DMS79 treated with DMSO at 0.1 percent for 48 hours (cell line): ENCODE measurements at places on chromosomes 13 and 19.
A peak's percentile ranks its signal among the peaks of the same experiment; 100 is the strongest.

DNA sequence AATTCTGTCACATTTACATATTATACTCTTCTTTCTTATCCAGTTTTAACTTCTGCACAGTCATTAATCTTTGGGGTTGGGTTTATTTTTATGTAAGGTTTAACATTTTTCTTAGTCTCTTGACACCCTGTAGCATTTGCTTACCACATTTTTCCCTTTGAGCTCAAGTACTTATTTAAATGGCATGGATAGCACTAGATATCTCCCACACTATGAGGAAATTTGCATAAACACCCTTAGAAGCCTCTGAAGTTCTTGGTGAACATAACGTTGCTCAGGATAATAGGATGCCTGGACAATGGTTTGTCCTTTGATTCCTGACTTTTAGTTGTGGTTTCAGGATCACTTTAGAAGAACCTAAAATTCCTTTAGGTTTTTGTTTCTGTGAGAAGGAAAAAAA lies 338.9 kb downstream of the PCDH17 start:
- DNase-seq, result no peak

GRCh38 chr13:95020298-95020987 lies 280.8 kb downstream of the ABCC4 start:
- no peak for DNase-seq

GRCh38 chr19:47427241-47428176 lies 8.2 kb upstream of the MEIS3 start:
- DNase-seq, result peak; percentile 85

GRCh38 chr13:99385940-99386339 lies 78.7 kb upstream of the GPR183 start:
- no peak for DNase-seq

- DNase-seq, result no peak
These were observed 5.3 kb downstream of the DENND1C start for GRCh38 chr19:6476155-6476895.

DNA sequence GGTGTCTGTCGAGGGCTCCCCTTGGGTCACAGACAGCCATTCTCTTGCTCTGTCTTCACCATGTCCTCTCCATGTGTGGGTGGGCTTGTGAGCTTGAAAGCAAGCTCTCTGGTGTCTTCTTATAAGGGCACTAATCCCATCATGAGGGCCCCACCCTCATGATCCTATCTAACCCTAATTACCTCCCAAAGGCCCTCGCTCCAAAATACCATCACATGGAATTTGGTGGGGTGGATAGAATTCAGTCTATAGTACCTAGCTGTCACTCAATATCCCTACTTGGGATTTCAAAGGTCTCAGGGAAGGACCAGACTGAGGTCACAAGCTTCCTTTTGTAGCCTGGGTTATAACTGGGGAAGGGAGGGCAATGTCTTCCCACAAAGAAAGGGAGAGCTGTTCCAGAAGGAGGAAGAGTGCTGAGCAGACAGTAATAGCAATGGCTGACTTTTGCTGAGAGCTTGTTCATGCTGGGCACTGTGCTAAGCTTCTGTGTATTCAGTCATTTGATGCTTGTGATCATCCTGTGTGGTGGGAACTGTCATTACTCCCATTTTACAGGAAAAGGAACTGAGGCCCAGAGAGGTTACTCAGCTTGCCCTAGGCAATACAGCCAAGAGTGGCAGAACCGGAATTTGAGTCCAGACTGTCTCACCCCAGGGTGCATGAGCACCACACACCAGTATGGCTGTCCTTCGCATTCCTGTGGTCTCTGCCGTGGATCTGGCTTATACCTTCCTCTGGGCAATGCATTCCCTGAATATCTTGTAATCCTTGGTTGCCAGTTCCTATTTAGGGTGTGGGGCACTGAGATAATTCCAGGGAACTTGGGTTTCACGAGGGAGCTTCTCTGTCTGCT lies 8.2 kb downstream of the FXYD5 start:
- DNase-seq, result no peak

DNA sequence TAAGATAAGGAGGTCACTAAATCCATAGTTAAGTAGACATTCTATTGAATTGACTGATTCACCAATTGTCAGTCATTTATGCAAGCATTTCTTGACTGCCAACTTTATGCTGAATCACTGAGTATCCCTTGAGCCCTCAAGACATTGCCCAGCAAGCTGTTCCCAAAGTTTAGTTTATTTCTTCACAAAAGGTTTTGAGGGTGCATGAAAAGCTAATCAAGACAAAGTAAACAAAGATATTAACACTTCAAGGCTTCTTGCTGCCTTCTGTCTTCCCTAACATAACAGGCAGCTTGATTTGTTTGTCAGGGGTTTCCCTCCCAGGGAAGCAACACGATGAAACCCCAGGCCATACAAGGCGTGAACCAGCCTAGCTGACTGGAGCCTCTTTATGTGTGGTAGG lies 374.4 kb downstream of the SPRY2 start:
- no peak for DNase-seq

GRCh38 chr19:944171-944567 lies 18.3 kb downstream of the ARID3A start:
- DNase-seq, result no peak

GRCh38 chr13:42681326-42682100 lies 99.9 kb upstream of the FAM216B start:
- no peak for DNase-seq

- no peak for DNase-seq
These were observed 34.4 kb upstream of the TNFAIP8L1 start for GRCh38 chr19:4604912-4605311.

GRCh38 chr19:4352701-4353121 lies 9.3 kb downstream of the MPND start:
- DNase-seq, result peak; percentile 22

DNA sequence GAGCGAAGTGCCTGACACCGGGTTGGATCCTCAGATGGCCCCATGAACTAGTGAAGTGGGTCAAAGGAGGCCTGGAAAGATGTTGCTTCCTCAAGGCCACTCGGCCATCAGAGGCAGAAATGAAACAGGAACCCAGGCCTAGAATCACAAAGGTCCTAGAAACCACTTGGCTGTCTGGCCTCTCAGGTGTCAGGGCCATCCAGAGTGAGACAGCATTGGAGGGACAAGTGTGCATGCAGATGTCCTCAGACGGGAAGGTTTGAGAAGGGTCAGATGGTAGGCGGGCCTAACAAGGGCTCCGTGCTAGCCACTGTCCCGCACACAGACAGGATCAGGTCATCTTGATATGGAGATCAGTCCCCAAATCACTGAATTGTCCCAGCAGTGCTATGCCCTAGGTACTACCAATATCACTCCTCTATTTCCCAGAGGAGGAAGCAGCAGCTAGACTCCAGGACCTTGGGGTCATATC lies 14.3 kb downstream of the CCDC97 start:
- no peak for DNase-seq

GRCh38 chr19:13119627-13120026 lies 1.6 kb downstream of the NACC1 start:
- no peak for DNase-seq

GRCh38 chr19:15913384-15913783 lies 15.5 kb upstream of the CYP4F2 start:
- no peak for DNase-seq

DNA sequence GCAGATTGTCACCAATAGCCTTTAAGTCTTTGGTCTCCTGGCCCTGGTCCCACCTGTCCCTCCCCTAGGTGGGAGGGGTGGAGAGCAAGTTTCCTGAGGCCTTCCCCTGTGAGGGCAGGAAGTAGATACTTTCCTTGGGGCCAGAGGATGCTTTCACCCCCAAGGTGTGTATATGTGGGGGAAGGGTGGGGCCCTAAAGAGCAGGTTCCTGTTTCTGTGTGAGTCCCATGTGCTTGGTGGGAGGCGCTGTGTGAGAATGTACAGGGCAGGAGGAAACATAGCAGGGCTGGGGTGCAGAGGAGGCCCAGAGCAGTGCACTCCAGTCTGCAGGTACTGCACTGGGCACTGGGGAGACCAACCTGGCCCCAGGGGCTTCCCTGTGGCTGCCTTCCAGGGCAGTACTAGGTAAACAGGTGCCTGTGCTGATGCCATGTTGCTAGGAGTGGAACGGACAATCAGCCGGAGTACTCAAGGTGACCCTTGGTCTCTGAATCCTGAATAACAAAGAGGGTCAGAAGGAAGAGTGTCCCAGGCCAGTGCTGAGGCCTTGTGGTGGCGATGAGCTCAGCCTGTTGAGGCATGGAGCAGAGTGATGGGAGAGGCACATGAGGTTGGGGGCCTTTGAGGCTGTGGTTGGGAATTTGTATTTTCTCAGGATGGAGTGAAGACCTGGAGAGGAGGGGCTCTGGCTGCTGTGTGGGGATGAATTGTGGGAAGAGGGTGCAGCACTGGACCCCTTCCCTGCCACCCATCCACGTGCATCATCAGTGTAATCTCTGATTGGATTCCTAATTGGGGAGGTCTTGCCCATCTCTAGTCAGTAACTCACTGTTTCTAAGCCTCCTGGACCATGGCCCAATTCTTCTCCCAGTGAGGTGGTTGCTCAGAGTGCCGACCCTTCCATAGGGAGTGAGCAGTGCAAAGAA lies 5.1 kb downstream of the EGLN2 start:
- no peak for DNase-seq

DNA sequence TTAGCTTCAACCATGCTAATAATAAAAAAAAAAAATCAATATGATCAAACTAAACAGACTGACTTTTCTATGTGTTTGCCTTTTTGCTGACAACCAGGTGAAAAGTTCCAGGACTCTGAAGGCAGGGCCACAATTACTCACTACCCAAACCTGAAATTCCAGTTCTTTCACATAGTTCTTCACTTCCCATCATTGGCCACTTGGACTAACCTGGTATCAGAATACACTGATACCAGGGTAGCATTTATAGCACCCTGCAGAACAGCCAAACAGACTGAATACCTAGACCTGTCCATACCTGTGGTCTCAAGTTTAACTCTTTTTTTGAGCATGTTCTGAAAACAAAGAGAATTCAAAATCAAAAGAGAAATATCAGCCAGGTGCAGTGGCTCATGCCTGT lies 25.1 kb downstream of the ELF1 start:
- DNase-seq, result peak; percentile 56

DNA sequence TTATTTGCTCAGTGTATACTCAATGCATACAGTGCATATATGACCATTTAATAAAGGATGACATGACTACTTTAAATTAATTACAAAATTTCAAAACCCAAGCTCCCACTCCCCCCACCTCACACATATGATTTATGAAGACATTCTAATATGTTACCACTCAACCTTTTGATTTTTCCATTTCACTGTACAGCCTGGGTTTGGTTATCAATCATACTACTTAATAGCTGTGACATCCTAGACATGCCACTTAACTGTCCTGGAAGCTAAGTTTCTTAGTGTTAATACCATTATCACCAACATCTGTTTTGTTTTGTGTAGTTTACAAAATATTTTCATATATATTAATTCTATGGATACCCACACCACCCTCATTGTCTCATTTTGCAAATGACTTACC lies 42.2 kb downstream of the UBL3 start:
- no peak for DNase-seq

DNA sequence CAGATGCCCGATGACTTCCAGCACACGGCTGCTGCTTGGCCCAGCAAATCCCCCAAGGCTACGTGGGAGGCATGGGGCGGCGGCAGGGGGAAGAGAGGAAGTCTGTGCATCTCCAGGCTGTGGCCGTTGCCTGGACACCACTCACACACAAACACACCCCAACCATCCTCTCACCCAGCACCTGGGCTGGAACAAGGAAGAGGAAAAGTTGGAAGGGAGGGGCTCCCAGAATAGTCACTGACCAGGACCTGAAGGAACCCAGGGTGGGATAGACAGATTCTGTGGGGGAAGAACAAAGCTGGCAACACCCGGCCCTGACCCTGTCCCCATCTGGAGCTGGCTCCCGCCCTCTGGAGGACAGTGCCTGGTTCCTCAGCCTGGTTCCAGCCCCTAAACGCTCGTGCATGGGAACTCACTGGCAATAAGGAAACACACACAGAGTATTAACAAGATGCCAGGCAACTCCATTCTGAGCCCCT lies 11.2 kb downstream of the PPP6R1 start:
- no peak for DNase-seq
